Non-pigmented ciliary epithelial cell (primary cell): ENCODE measurements at places on chromosomes 4 and X.

DNA sequence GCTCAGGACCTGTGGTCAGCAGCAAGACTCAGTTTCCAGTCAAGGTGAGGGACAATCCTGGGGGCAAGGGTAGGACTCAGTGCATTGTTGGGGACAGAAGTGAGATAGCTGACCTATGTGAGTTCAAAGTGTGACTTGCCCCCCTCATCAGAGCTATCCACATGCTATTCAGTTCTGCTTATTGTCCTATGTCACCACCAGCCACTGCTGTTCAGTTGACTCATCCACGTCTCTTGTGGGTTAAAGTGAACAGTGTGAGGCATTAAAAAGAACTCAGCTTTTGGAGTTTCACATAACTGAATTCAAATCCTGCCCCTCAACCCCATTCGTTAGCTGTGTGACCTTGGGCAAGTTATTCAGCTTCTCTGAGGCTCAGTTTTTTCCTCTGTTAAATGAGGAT, 4.4 kb upstream of the APLN start:
- DNase-seq: no peak

- no peak for DNase-seq
Measured at GRCh38 chr4:110071466-110071865, 126.9 kb downstream of the ELOVL6 start.

DNA sequence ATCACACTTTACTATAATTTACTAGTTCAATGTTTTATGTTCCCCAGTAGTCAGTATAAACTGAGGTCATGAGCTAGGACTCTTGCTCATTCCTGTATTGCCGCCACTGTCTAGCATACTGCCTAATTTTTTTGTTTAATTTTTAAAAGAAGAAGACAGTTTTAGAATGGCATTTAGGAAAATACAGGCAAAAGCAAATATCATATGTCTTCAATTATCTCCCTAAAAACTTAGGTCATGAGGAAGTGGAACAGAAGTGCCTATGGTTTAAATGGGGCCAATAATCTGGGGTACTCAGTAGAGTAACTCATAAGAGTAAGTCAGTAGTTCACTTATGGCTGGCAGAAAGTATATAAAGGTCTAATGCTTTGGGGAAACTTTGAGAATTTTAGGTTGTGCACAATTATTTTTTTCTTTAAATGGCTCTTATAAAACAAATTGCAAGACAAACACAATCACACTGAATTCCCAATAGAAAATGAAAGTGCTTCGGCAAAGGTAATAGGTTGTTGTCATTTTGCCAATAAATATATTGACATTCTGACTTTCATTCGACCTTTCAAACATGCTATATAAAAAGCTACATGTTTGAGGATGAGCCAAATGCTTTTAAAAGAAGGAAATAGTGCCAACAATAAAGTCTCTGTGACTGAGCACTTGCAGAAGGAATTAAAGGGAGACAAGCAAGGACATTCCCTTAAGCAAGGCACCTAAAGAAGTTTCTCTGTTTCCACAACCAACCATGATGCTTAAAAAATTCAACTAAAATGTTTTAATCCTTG, 390.1 kb downstream of the PDGFC start:
- DNase-seq: no peak

DNA sequence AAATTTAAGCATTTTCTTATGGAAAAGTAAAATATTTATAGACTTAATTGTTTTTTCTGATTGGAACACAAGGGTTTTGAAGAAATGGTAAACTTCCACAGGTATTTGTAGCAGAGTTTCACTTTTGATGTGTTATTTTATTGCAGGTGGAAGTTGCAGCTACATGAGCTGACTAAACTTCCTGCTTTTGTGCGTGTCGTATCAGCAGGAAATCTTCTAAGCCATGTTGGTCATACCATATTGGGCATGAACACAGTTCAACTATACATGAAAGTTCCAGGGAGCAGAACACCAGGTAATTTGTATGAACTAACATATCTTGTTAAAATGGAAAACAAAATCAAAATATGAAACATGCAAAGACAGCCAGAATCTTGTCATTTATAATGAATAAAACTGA, 117.4 kb downstream of the DIPK2B start:
- DNase-seq: no peak

DNA sequence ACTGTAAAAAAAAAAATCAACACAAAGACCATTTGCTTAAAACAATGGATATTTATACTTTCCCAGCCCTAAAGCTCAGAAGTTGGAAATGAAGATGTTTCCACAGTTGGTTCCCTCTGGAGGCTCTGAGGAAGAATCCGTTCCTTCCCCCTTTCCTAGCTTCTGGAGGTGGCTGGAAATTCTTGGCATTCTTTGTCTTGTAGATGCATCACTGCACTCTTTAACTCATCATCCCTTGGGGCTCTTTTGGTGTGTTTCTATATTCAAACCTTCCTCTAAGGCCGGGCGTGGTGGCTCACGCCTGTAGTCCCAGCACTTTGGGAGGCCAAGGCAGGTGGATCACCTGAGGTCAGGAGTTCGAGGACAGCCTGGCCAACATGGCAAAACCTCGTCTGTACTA, 78.7 kb downstream of the VCX3A start:
- DNase-seq: no peak

DNA sequence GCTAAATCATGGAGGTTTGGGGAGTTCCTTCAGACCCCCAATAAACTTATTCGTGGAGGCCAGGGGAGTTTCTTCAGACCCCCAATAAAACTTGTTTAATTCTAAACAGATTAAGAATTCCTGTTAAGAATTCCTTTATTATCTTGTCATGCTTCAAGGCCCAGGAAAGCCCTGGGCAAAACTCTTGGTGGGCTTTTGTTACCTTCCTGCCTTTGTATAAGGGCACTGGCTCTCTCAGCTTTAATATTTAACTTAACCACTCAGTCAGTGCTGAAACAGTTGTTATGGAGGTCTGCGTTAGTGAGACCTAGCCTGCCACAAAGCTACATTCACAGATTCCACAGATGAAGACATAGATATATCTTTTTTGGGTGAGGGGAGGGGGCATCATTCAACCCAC, 29.0 kb upstream of the LGI2 start:
- no peak for DNase-seq

DNA sequence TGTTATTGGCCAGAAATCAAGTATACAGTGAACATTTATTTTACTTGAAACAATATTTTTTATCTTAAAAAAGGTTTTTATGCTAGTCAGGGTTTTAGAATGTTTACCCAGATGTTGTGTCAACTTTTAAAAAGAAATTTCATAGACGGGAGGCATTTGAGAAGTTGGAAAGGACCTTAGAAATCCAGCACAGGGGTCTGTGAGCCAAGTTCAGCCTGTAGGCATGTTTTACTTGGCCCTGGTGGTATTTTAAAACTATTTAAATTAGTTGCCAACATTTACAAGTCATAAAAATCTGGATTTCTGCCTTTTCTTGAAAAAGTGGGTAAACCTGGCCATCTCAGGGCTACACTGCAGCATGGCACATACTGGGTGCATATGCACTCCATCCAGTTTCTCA, 25.5 kb upstream of the FHL1 start:
- no peak for DNase-seq

DNA sequence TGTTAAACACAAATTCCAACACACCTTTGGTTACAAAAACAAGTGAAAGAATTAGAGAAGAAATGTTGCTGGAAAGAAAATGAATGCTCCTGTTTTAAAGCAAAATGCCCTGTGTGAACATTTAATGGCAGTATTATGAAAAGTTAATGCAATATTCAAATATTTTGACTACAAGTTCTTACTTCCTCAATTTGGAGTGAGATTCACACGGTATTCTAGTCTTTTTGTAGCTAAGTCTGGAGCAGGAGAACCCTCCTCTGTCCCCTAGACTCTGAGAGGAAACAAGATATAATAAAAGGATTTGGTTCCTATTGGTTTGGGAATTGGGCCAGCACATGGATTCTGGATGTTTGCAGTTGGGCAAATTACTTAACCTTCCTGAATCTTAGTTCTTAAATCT, 12.7 kb downstream of the MAD2L1 start:
- DNase-seq: no peak

DNA sequence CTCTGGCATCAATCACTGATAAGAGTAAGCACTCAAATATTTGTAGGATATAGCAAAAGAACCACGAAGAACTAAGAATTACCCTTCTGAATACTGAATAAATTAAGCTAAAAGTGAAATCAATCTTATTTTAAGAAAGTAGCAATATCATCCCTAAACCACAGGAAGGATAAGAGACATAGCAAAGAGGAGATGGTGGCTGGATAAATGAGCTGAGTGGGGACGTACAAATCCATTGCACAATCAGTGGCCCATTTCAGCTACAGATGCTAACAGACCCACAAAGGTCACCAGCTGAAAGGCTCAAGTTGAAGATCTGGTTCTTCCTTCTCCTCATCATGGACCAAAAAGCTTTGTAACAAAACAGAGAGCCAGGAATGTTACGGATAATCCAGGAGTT, 77.1 kb downstream of the SLC9A7 start:
- DNase-seq: no peak
